ENCODE measurements at places on chromosomes 16 and 17. TPM values are rescaled to one million over a fixed set of nuclear protein-coding genes. Genes with fewer than 3 reads are reported as not detected.

DNA sequence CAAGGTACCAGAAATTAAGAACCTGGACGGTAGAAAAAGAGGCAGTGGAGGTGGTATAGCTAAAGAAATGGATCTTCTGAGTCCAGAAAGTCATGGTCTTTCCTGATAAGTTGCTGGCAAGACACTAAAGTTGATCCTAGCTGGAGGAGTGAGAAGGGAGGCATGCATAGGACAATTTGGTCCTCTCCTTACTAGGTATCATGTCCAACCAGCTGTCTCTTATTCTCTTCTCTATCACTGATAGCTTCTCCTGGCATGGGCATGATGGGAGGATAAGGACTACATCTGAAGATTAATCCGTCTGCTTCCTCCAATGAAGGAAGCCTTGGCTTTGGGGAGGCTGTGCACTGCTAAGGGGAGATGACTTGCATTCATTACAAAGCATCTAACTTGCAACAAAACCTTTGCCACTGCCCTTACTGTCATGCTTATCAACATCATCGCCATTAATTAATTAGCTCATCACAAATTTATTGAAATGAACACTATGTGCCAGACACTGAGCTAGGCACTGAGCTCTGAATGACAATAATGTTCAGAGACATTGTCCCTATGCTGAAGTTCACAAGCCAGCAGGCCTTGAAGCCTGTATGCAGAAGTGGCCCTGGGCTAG is 3.1 kb upstream of the FAM117A start:
- DNase-seq, result no peak

- no peak for DNase-seq
Measured at GRCh38 chr16:28283798-28284577, 8.3 kb upstream of the SBK1 start.

DNA sequence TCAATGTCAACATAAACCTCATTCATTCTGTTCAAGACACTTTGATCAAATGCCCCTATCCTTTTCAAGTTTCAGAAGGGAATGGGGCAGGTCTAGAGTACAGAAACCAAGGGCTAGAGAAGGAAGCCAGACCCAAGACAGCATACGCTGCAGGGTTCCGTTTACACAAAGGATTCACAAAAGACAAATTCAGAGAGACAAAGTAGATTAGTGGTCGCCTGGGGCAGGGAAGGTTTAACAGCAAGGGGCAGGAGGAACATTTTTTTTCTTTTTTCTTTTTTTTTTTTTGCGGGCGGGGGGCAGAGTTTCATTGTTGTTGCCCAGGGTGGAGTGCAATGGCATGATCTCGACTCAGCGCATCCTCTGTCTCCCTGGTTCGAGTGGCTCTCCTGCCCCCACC is 19.9 kb upstream of the TRAP1 start:
- no peak for DNase-seq

DNA sequence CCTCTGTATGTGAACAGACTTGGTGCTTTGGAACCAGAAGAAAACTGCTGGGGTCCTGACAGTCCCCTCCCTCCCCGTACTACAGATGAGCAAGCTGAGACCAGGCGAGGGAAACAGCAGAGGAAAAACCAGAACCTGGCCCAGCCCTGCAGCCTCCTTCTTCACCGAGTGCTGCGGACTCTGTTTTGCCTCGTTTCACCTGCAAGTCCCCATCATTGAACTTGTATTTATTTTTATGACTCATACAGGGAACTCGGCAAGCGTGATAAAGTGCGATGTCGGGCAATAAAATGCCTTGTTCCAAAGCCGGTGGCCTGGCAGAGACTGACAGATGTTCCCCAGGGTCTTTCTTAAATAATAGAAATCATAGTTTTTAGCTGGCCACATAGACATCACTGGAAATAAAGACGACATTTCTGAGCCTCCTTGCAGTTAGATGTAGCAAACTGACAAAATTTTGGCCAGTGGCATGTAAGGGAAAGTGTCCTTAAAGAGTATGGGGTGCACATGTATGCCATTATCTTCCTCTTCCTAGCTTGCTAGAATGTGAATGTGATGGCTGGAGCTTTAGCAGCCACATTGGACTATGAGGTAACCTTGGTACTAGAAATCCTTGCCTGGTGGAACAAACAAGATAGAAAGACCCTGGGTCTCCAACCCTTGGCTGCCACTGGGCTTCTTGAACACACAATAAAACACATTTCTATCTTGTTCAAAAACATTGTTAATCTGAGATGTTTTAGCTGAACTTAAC is 128.6 kb downstream of the IRF8 start:
- no peak for DNase-seq

DNA sequence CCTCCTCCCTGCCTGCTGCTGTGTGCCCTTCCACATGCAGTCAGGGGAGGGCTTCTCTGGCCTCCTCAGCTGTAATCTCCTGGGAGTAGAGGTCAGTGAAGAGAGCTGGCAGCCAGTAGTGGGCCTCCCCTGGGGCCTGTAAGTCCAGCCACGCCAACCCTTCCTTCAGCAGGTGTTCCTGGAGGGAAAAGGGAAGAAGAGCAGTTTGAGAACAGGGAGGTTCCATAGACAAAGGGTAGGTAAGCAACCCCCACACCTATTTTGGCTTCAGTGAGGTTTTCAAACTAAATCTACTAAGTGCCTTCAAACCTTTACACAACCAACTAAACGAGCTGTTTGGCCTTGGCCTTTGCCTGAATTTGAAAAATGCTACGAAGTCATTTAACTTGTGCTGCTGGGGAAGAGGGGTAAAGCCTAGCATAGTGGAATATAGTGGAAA is 14.2 kb downstream of the SNF8 start:
- DNase-seq, result no peak

GRCh38 chr16:47625115-47625567 is 164.0 kb downstream of the PHKB start:
- DNase-seq, result no peak

DNA sequence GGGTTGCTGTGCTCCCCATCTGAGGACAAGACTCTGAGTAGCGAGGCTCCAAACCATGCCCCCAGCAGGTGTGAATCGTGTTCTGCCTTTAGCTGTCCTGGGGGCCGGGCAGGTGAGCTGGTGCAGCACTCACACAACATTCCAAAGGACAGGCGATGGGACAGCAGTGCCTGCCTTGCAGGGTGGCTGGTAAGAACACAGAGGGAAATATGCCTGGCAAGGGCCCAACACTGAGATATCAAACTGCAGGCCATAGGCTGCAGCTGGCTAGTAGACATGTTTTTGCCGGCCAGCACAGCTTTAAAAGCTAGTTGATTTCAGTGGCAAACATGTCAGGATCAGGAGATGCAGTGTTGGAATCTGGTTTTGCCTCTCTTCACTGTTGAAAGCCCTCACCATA is 23.6 kb downstream of the CLEC16A start:
- no peak for DNase-seq

DNA sequence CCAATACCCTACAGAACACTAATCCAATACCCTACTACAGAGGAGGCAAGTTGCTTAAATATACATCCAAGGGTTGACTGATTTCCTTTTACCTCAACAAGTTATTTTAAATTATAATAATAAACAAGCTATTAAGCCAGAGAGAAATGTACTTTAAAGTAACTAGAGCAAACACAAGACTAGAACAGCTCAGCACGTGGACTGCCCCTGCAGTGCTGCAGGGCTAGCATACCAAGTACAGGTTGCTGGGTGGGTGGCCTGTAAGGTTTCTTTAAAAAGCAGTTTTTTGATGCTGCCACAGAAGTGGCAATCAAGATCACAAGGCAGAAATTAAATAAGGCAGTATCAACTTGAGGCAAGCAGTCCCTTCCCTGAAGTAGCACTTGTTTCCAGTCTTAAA is 63.5 kb downstream of the PARN start:
- DNase-seq, result no peak

DNA sequence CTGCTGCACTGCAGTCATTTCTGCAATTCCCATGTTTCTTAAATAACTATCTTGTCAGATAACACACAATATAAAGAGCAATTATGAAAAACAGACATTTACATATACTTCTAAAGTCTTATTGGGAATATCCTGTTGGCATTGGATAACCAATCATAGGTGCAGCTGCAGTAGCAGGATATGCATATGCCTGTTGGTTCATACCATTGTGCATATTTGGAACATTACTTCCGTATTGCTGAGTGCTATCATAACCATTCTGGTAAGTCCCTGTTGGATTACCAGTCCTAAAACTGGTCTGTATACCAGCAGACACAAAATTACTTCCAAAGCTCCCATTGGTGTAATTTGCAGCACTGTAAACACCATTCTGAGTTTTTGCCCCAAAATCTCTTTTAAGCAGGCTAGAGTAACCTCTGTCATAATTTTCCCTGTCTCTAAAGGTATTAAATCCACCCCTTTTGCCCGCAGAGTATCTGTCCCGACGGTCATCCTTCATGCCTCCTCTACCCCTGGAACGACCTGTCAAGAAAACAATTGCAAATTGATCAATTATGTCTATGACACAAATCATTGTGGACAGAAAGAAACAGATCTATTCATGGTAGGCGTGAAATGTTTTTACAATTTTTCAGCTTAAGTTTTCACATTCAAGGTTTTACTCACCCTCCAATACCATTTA is 3.1 kb upstream of the POLG2 start:
- peak; percentile 62 for DNase-seq

DNA sequence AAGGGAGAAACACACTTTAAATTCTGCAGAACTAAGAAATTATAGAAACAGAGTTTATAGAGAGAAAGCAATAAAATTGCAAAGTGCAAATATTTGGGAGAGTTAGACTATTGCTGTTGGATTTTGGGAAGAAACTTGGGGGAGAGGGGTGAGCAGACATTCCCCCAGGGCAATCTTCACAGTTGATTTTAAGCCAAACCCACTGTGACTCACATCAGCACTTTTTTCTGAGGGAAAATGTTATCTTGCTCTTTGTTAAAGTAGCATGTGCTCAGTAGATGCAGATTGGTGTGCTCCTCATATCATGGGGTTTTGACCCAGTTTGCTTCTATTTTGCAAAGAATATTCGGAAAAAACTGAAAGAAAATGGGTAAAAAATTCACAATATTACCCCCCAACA is 367.6 kb downstream of the CDH11 start:
- DNase-seq, result no peak

DNA sequence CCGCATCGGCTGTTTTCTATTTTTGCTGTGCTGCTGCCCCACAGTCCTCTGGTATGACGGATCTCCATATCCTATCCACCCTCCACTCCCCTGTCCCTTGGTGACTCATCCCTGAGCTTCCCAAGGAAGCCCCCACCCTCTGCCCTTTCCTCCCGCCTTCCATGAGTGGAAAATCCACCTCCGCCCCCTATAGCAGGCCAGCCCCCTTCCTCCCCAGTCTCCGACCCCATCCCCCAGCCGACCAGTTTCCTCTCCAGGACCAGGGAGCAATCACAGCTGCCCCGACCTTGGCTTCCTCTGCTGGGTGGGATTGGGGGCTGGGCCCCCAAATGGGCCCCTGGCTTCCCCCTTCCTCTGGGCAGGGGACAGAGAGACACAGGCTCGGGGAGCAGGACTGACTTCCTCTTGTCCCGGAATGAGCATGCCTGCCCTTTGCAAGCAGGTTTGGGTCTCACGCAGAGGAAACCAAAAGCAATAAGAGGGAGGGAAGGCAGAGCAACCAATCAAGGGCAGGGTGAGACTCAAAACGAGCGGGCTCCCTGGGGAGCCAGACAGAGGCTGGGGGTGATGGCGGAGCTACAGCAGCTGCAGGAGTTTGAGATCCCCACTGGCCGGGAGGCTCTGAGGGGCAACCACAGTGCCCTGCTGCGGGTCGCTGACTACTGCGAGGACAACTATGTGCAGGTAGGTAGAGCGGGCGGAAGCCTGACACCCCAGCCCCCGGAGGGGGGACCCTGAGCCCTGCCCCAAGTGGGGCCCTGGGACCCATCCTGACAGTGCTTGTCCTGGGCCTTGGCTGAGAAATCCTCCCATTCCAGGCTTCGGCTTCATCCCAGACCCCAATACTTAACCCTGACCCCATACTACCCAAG is at the start of the genes ABI3 and GNGT2:
ABI3 (plus strand) TSS at position 550 of the 872 bp plus-strand sequence; CDS start at position 568, 18 bp downstream.
GNGT2 (minus strand) TSS at position 417 of the 872 bp plus-strand sequence. CDS start 3,152 bp downstream, outside the sequence.
- DNase-seq, result no peak

DNA sequence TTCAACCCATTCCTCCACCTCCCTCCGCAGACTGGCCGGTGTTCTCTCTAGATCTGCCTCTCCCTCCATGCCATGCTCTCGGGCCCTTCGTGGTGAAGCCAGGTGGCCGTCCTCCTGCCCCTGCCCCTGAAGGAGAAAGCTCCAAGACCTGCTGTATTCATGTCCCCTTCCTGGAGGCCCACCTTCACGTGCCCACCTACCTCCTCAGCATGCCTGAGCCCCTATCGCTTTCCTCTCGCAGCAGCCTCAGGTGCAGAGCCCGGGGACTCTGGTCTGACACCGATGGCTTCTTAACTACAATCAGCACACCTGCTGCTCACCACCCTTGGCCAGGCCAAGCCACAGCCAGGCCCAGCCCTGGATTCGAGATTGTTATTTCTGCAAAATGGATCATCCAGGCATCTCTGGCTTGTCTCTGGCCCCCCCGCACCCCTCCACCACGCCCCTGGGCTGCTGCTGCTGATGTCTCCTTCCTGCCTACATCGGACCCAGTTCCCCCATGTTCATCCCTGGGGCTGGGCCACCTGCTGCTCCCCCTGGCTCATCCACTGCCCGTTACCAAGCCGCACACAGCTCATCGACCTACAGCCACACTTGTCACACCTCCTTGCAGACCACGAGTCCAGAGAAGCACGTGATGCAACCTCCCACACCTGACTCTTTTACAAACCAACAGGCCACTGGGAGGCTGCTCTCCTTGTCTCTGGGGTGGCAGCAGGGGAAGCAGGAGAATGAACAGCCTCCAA is 32.5 kb upstream of the TNFRSF13B start:
- no peak for DNase-seq

DNA sequence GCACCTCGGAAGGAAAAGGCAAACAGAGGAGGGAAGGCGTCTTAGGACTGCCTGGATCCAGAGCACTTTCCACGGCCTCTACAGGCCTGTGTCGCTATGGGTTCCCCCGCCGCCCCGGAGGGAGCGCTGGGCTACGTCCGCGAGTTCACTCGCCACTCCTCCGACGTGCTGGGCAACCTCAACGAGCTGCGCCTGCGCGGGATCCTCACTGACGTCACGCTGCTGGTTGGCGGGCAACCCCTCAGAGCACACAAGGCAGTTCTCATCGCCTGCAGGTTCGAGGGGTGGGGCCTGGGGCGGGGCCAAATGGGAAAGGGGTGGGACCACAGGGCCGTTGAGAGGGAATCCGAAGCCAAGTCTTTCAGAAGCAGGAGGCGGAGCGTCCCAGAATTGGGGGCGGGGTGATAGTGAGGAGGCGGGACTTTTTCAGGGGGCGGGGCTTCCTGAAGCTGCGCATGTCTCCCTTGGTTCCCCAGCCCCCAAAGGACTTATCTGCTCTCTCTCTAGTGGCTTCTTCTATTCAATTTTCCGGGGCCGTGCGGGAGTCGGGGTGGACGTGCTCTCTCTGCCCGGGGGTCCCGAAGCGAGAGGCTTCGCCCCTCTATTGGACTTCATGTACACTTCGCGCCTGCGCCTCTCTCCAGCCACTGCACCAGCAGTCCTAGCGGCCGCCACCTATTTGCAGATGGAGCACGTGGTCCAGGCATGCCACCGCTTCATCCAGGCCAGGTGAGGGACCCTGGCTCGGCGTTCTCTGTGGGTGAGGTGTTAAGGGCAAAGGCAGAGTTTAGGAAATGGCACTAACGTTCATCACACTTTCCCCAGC is 939 bp downstream of the BCL6B start:
- DNase-seq, result no peak

GRCh38 chr17:2564877-2565276 is 28.6 kb upstream of the PAFAH1B1 start:
- DNase-seq, result no peak

- no peak for DNase-seq
Measured at GRCh38 chr16:57522960-57523359, 13.4 kb downstream of the CCDC102A start.

The PLK1 gene
- 7.1 TPM for total RNA-seq

The GNG13 gene
- 0.30 TPM for total RNA-seq

The C16orf92 gene
- not detected for total RNA-seq

The FOXC2 gene
- total RNA-seq, result 9.6 TPM

The BCO1 gene
- 0.22 TPM for total RNA-seq

The PDIA2 gene
- total RNA-seq, result 8.0 TPM
